ENCODE measurements at places on chromosomes 11 and 22.

DNA sequence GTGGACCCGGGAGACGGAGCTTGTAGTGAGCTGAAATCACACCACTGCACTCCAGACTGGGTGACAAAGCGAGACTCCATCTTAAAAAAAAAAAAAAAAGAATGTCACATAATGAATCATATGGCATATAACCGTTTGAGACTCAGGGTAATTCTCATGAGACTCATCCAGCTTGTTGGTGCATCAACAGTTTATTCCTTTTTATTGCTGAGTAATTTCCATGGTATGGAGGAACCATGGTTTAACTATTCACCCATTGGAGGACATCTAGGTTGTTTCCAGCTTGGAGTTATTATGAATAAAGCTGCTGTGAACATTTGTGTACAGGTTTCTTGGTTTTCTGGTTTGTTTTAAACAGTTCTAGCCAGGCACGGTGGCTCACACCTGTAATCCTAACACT is 25.3 kb downstream of the PPARA start:
- DNase-seq: peak; percentile 78

DNA sequence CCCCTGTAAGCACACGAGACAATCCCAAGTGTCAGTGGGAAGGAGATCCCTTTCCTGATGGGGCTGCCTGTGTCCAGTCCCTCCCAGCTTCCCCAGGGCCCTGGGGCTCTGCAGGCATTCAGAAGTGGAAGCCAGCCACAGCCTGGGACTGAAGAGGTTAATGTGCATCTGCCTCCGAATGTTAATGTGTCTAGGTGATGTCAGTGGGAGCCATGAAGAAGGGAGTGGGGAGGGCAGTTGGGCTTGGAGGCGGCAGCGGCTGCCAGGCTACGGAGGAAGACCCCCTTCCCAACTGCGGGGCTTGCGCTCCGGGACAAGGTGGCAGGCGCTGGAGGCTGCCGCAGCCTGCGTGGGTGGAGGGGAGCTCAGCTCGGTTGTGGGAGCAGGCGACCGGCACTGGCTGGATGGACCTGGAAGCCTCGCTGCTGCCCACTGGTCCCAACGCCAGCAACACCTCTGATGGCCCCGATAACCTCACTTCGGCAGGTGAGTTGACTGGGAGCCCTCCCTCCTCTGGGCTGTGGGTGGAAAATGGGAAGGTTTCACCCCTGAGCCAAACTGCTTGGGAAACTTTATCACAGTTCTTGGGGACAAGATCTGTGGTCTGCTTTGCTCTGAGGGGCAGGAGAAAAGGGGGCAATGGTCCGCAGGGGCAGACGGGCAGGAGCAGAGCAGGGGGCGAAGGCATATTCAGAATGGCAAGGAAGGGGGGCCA is at the start of gene MCHR1:
TSS of gene MCHR1 (plus strand) at position 236 of the 715 bp plus-strand sequence. CDS start at position 405, 169 bp downstream.
- DNase-seq: peak; percentile 14

DNA sequence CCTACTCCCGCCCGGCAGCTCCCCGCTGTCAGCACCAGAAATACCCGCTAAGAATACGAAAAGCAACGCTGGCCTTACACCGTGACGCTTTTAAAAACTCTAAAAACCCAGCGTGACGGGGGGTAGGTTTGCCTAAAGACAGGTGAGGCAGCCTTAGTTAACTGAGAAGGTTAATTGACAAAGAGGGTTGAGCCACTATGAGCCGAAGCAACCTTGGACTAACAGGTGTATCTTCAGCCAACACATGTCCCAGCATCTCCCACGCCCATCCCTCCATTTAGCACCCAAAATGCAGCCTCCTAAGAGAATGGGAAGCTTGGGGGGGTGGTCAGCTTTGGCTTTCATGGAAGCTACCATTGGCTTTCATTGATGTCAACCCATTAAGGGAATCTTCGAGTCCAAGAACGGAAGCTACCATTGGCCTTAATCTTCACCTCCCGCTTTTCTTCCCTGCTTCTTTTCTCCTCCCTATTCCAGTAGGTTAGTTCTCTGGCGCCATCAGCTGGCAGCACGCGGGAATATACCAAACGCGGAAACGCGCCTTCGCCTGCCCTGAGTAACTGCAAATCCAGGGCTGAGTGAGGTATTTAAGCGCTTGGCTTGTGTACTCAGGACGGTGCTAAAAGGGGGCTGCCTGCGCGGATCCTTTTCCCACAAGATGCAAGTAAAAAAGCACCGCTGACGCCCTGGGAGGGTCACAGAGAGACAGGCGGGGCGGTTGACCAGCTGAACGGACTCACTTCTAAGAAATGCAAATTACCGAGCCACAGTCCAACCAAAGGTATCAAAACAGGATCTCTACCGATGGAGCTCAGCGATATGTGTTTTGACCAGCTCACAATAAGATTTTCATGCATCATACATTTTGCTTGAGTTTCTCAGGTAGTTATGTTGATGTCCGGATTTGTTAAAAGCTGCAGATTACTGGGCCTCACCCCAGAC is 38.5 kb upstream of the GLYATL1 start:
- peak; percentile 43 for DNase-seq

DNA sequence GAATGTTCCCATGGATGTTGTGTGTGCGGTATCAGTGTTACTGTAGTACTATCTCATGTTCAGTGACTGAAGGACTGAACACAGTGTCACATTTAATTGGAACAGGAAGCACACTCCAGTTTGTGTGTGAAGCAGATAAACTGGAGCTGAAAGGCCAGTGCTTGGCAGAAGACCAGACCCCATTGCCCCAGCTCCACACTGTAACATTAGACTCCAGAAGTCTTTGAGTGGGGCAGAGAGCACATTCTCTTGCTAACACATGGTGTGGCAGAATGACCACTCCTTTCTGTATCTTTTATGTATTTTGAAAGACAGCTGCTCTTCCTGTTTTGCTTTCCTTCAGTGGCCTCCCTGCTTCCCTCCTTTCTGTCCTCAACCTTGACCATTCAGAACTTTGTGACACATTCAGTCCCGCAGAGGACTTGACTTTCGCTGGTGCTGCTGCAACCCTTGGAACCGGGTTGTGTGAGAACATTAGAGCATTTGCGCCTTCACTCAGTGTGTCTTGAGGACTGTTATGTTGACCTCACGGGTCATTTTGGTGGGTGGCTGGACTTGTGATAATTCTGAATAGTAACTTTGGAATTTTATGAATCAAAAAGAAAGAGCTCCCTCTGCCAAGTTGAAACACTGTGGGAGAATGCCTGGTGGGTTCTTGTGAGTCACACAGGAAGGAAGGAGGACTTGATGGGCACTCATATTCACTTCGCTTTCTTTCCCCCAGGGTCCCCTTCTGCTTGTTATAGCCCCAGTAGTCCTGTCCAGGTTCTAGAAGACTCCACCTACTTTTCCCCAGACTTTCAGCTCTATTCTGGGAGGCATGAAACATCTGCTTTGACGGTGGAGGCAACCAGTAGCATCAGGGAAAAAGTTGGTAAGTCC is 26.4 kb downstream of the AMOTL1 start:
- peak; percentile 89 for DNase-seq

- DNase-seq: no peak
Measured at GRCh38 chr22:47203554-47203991, 441.1 kb downstream of the TBC1D22A start.

DNA sequence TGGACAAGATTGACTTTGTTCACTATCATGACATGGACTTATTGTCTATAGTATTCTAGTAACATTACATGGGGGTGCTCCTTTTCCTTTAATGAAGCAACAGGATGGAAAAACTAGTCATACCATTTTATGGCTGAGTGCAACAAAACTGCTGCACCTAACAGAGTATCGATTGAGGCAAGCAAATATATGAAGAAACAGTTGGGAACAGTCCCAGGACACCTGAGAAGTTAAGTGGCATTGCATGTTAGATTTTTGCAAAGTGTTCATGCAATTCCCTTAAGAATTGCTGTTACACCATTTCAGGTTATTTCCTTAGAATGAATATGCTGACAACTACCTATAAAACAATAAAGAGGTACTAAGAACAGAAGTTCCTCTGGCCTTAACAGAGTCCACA is 541.5 kb upstream of the ANO3 start:
- no peak for DNase-seq

DNA sequence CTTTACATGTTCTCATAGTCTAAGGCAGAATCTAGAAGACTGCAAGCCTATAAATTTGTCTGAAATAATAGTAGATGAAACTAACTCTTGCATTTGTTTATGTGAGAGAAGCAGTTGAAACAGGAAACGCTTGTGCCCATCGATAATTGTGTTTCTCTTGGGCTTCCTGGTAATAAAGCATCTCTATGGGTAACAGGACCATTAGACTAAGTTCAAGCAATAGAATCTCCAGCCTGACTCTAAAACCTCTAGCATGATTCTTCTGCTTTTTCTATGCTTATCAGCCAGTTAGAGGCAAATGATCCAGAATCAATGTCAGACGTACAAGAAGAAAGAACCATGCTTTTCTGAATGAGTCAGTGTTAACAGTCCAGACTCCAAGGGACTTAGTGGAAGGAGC is 1734.4 kb downstream of the LRRC4C start:
- no peak for DNase-seq

DNA sequence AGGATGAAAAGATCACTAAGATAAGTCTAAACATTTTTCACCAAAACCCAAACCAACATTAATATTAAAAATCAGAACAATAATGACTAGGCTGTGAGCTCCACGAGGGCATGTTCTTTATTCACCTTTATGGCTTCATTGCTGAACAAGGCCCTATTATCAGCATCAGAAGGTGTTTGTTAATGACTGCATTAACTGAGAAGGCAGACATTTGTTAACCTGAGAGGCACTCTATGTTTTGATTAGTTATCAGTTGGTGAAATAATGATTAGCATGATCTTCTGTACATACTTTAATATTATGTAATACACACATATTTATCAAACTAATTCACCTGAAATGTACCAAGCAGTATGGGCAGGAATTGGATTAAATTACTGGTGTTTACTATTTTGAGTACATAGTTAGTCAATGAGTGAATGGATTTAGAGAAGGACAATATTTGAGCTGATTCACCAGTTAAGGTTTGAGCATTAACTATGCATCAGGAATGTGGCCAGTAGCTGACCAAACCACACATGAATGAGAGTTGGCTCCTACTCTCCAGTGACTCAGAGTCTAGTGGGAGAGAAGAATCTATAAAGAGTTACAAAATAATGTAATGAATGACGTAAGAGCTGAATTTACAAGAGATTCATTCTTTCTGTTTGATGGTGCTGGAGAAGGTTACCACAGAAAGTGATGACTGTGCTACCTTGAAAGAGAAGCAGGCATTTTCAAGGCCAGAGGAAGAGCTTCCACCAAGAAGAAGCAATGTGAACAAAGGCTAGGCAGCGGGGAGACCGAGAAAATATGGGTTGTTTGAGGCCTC is 6.7 kb downstream of the IL18 start:
- peak; percentile 95 for DNase-seq

DNA sequence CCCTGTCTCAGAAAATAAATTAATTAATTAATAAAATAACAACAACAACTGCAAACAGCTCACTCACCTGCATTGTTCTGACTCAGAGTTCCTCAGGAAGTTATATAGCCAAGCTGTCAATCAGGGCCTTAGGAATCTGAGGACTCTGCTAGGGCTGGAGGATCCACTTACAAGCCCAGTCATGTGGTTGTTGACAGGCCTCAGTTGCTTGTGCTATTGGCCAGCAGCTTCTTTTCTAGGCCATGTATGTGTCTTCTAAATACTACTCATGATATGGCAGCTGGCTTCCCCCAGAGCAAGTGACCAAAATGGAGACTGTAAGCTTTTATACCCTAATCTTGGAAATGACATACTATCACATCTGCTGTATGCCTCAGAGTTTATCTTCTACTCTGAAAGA is 20.8 kb upstream of the ATP5MG start:
- no peak for DNase-seq

DNA sequence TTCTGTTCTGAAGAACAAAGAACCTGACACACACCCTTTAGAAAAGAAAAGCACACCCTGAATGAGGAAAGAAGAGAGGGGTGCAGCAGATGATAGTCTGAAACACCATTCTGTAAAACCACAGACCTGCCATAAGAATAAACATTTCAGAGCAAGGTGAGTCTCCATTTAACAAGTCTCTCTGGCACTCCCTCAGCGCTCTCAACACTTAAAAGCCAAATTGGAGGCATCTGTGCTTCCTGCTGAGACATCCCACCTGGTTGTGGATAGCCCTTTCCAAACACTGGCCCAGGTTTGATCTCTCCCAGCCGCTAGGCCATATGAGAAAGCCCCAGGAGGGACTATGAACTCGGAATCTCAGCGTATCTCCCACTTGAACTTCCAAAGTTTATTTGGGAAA is 36.3 kb downstream of the ETS1 start:
- DNase-seq: no peak

DNA sequence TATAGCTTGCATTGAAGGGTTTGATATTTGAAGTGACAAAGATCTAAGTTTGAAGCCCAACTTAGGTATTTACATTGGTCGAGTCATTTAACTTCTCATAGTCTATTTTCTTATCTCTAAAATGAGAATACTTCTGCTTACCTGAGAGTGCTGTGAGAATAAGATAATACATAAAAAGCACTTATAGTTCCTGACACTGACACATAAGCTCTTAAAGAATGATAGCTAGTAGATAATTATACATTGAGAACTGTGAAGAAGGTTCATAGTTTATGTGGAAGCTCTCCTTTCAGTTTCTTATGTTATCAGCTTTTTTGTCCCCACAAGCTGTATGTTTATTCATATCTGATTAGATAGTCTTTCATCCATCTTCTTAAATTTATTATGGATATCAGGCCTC is 4.8 kb downstream of the PPME1 start:
- no peak for DNase-seq

DNA sequence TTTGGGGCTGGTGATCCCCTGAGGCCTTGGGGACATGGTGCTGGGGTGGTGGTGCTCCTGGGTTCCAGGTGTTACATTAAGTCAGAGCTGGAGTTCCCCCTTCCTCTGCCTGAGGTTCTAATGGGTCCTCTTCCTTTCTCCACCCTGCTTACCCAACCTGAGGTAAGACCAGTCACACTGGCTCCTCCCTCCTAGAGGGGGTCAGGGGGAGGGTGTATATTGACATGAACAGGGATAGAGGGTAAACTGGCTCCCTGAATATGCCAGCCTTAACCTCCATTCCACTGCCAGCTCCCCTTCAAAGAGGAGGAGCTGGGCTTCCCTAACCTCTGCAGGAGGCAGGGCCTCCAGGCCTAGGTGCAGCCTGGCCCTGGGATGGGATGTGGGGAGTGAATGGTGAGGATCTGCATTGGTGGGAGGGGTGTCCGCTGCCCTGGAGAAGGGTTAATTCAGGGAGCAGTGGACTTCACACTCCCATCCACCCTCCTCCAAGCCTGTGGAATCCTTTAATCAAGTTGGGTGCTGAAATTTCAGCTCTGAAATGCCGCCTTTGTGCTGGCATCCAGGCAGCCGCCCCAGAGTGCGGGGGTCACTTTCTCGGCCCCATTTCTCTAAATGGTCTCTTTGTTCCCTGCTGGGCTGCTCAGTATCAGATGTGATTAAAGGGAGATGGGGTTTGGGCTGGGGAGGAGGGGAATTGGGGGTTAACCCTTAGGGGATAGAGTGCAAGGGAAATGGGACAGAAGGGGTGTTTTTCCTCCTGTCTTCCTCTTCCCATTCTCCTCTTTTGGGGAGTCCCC is 15.2 kb downstream of the POLR2F start:
- no peak for DNase-seq

GRCh38 chr22:35177811-35178210 is 79.5 kb upstream of the HMGXB4 start:
- DNase-seq: no peak
